ENCODE measurements at places on chromosomes 5 and 9.
A peak's percentile ranks its signal among the peaks of the same experiment; 100 is the strongest.

DNA sequence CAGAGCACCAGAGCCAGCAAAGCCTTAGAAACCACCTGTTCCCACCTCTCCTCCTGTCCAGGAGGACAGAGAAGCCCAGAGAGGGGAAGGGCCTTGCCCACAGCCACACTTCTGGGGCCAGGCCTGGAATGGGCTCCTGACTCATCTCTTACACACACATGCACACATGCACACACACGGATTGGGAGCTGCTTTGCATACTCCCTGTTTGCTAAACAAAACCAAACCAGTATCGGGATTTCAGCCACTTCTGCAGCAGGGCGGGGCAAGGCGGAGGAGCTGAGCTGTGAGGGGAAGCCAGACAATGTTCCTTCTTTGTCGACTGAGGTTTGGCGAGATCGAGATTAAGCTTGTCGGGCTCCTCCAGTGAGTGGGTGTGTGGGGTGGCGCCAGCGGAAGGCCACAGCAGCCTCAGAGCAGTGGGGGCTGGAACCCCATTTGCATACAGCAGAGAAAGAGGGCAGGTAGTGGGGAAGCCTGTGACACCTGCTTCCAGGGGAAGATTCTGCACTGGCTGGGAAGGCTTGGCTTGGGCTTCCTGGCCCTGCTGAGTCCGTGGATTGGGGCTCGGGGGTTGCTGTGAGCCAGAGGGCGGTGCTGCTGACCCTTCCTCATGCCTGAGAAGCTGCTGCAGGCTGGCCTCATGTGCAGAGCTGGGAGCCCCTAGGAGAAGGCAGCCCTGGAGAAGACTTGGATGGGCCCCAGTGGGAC lies 16.1 kb downstream of the GFI1B start:
- no peak for DNase-seq

DNA sequence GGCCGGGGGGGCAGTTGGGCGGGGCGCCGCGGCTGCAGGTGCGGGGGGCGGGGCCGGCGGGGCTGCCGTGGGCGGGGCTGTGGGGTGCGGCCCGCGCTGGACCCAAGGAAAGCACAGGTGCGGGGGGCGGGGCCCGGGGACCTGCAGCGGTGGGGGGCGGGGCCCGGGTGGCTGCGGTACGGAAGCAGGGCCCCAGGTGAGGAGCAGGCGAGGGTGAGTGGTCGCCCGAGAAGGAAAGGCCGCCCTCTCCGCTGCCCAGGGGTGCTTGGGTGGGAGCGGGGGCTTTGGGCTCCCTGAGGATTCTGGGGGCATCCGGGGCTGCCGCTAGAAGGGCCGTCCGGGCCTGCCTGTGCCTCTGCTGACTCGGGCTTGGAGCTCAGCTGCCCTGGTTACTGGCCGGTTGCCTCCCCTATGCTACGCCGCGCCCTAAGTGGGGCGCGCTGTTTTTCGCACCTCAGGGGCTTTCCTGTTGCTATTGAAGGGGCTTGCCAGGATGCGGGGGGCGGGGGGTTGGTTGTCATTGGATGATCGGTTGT lies 767 bp downstream of the RALGPS1 start:
- peak; percentile 49 for DNase-seq

DNA sequence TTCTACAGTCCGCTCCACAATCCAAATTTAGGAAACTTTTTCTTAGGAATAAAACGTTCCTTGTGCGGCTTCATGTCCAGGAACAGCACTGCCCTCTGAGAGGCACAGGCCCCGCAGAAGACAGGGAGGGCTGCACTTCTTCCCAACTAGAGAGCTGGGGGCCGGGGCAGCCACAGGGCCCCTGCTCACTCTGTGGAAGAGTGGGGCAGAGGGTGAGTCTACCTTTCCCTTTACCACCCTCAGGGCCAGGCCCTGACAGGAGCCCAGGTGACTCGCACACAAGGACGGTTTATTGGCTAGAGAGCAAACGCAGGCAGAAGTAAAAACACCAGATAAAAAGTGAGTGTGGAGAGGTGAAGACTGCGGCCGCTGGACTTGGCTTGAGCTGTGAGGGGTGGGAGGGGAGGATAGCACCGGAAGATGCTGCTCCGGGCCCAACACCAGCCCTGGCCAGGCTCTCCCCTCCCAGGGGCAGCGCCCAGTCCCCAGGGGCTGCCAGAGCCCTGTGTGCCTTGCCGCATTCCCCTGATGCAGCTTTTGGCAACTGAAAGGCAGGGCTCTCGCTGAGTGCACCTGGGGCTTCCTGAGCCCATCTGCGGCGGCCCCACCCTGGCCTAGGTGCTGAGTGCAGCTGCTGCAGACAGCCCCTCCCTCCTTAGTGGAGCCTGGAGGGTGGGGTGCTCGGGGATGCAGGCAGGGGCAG lies 20.2 kb downstream of the SH3GLB2 start:
- no peak for DNase-seq

GRCh38 chr9:114156657-114157421 lies 1.5 kb downstream of the COL27A1 start:
- peak; percentile 47 for DNase-seq

- peak; percentile 32 for DNase-seq
Observed at GRCh38 chr5:7897014-7897600, 28.2 kb downstream of the MTRR start.

GRCh38 chr5:173882632-173883031 lies 5.5 kb upstream of the CPEB4 start:
- no peak for DNase-seq

DNA sequence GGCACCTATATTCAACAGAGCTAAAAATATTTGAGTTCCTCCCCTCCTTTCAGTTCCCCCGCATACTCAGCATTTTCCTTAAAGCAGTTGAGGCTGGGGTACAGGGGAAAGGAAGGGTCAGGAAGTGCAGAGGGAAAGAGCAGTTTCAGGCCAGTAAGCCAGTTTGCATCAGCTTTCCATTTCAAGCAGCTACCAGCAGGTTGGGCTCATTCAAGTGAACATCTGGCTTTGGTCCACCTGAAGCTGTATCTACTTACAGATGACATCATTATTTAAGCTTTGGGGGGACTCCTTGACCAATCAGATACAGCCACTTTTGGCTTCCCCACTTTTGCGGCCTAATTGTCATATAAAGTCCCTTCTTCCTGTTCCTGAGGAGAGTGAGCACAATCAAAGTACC lies 8.2 kb upstream of the ACO1 start:
- no peak for DNase-seq

DNA sequence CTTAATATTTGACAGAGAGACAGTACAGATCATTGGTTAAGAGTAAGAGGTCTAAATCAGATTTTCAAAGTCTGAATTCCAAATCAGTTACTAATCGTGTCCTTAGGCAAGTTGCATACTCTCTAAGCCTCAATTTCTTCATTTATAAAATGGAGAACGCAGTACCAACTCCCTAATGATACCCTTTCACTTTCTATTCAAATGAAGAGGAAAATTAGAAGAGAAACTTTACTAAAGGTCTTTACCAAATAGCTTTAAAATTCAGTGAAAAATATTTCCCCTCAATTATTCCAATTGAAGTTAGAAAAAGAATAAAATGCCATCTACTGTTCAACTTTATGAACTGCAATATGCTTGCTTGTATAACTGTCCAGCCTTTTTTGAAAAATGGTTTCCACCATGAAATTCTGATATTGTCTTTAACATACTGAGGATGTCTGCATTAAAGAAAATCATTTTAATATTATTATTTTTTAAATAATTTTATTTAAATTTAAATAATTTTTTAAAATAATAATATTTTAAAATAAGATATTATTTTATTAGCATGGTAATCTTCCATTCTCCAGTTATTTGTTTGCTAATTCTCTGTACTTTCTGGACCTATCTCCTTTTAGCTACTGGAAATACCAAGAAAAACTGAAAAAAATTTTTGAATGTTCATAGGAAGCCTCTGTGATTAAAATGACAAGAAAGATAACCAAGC lies 36.0 kb downstream of the POC5 start:
- DNase-seq, result no peak

GRCh38 chr9:100028201-100028784 lies 70.5 kb downstream of the ERP44 start:
- peak; percentile 69 for DNase-seq

DNA sequence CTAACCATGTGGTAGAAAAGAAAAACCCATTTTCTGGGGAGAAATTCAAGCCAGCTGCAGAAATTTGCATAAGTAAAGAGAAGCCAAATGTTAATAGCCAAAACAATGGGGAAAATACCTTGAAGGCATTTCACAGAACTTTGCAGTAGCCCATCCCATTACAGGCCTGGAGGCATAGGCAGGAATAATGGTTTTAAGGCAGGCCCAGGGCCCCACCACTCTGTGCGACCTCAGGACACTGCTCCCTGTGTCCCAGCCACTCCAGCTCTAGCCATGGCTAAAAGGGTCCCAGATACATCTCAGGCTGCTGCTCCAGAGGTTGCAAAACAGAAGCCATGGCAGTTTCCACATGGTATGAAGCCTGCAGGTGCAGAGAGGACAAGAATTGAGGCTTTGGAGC lies 253.3 kb downstream of the CTNND2 start:
- no peak for DNase-seq

DNA sequence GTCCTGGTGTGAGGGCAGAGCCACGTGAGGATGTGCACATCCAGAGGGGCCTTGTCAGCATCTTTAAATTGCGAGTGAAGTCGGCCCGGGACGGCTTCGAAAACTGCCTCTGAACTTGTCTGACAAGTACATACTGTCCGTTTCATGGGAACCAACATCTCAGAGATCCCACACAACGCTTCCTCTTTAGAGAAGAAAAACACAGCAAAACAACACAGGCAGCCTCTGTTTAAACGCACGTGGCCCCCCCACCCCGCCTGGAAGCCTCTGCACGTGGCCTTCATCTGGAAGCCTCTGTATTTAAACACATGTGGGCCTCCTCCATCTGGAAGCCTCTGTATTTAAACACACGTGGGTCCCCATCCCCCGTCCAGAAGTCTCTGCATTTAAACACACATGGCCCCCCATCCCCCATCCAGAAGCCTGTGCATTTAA lies 29.2 kb downstream of the CEP72 start:
- DNase-seq, result no peak

- no peak for DNase-seq
Observed at GRCh38 chr5:59361454-59361853, 532.1 kb downstream of the PDE4D start.

- no peak for DNase-seq
Observed at GRCh38 chr5:171580502-171581265, 161.2 kb downstream of the FGF18 start.

DNA sequence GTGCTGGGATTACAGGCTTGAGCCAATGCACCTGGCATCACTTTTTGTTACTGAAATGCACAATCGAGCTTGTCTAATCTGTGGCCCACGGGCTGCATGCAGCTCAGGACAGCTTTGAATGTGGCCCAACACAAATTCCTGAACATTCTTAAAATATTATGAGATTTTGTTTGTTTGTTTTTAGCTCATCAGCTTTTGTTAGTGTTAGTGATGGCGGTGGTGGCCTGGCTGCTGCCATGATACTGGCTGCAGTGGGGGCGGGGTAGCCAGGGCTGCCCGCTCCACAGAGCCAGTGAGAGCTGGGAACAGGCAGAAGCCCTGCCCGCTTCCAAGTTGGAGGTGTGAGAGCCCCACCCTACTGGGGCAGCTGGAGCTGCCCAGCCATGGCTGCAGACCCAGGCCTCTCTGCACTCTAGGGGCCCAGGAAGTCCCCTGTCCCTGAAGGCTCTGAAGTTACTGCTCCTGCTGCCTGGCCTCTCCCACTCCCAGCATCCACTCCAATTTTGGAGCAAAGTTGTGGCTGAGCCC lies 76.6 kb upstream of the SHB start:
- no peak for DNase-seq

GRCh38 chr5:160387445-160387844 lies 12.4 kb downstream of the FAM200C start:
- no peak for DNase-seq

DNA sequence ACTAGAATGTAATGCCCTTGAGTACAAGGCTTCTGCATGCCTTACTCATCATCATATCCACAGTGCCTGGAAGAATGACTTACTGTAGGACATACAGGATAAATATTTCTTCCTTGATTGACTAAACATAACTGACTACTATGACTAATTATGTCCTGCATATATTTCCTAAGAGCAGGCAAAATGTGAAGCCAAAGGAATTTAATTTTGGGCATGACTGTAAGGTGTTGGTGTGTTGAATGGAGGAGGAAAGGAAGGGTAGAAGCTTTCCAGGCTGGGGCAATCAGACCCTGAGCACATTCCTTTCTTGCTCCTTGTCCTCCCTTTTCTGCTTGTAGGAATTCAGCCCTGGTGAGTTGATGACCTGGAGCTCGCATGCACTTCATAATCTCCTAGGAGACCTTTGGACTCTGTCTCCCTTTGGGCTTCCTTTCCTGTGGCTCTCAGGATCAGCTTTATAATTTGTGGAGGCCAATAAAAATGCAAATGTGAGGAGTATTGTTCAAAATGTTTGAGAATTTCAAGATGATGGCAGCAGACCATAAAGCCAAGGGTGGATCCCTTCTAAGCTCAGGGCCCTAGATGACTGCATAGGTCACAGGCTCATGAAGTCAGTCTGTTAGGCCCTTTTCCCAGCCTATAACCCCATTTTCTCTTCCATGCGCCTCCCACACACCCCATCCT lies 174.0 kb downstream of the HMHB1 start:
- no peak for DNase-seq

GRCh38 chr9:18398038-18398437 lies 75.9 kb upstream of the ADAMTSL1 start:
- DNase-seq, result no peak

GRCh38 chr9:32738501-32739172 lies 44.7 kb upstream of the TMEM215 start:
- DNase-seq, result no peak

GRCh38 chr5:168128111-168128510 lies 163.3 kb upstream of the WWC1 start:
- DNase-seq, result no peak

GRCh38 chr5:154727361-154727760 lies 27.8 kb upstream of the LARP1 start:
- no peak for DNase-seq

DNA sequence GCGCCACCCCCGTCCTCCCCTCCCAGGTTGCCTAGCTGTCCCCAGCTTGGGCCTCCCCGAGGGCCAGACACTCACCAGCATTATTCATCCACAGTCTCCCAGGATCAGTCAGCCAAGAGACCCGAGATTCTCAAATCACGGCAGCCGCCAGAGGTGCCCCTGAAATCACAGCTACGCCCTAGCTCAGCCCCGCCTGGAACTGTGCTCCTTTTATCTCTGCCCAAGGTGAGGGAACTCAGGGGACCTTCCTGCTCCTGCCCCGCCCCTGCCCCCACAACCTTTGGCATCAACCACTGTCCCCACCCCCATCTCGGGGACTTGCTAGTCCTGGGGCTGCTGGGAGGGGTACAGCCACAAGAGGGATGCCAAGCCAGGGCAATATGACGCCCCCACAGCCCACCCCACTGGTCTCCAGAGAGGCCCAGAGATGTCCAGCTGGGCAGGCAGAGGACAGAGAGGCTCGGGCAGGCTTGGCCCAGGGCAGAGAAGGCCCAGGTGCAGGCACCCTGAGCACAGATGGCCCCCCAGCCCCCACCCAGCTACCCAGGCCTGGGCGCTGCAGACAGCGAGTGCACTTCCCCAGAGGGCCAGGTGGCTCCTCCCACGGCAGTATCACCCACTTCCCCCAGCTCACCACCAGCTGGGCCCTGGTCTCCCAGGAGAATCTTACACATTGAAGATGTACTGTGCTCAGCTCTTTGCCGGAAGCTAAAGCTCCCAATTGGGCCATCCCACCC lies at the start of gene FUT7:
Gene FUT7 (minus strand): TSS at position 185 of the 737 bp plus-strand sequence. CDS start 97 bp downstream, at position 88.
- DNase-seq, result no peak

GRCh38 chr5:102794047-102794446 lies 38.9 kb downstream of the PAM start:
- no peak for DNase-seq

- no peak for DNase-seq
Observed at GRCh38 chr9:85514256-85514655, 227.5 kb downstream of the AGTPBP1 start.

- DNase-seq, result no peak
Observed at GRCh38 chr9:75685062-75685461, 205.4 kb upstream of the PCSK5 start.
